ENCODE measurements at places on chromosomes 5 and 9. TPM values are rescaled to one million over a fixed set of nuclear protein-coding genes. Genes with fewer than 3 reads are reported as not detected.

Gene PPWD1
- total RNA-seq: 17.5 TPM

Gene VLDLR
- 8.3 TPM for total RNA-seq

Gene IFNA2
- not detected for total RNA-seq

Gene FOXD4
- 0.65 TPM for total RNA-seq

Gene TRIM14
- total RNA-seq: 15.5 TPM

Gene LCN1
- total RNA-seq: not detected

Gene HTR4
- not detected for total RNA-seq

Gene SPATA31C1
- total RNA-seq: not detected

Gene ARHGEF39
- 7.8 TPM for total RNA-seq

Gene OSMR
- total RNA-seq: 27.3 TPM

Gene CCDC152
- 5.3 TPM for total RNA-seq

Gene FBP2
- total RNA-seq: not detected

Gene PTBP3
- total RNA-seq: 101 TPM

Gene TAF1L
- total RNA-seq: not detected

Gene F2R
- total RNA-seq: 26.5 TPM

Gene ROR2
- total RNA-seq: not detected

Gene GABRA6
- total RNA-seq: not detected

Gene TOR4A
- total RNA-seq: 24.2 TPM

Gene PAPPA
- total RNA-seq: 0.78 TPM
